ENCODE measurements at places on chromosomes 1 and 21.
A peak's percentile ranks its signal among the peaks of the same experiment; 100 is the strongest.

GRCh38 chr1:196557797-196558196 is 50.4 kb downstream of the KCNT2 start:
- DNase-seq: no peak

- no peak for DNase-seq
Measured at GRCh38 chr1:158093376-158093775, 87.3 kb upstream of the CD1D start.

- no peak for DNase-seq
Measured at GRCh38 chr1:20552728-20553445, 514 bp downstream of the FAM43B start.

GRCh38 chr1:8285965-8286364 is 31.9 kb upstream of the SLC45A1 start:
- no peak for DNase-seq

- DNase-seq: peak; percentile 63
Measured at GRCh38 chr1:152461544-152461943, 47.5 kb upstream of the CRNN start.

DNA sequence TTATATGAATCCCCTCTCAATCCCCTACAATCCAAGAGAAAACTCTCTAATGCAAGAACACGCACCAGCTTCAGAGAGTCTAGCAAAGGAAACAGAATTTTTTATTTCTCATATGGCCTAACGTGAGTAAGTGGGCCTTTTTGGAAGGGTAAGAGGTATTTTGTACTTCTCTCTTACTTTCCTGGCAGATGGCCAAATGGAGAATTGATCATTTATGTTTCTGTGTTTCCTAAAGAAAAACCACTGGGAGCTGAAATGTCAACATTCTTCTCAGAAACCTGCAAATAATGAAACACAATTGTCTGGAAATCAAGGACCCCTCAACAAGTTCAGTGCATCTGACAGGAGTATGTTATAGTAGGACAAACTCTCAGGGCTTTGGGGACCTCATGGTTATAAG is 176.4 kb upstream of the C8B start:
- DNase-seq: no peak

GRCh38 chr1:166036092-166036491 is 130.7 kb downstream of the FAM78B start:
- DNase-seq: no peak

GRCh38 chr1:153578490-153578889 is 12.8 kb upstream of the S100A2 start:
- no peak for DNase-seq

DNA sequence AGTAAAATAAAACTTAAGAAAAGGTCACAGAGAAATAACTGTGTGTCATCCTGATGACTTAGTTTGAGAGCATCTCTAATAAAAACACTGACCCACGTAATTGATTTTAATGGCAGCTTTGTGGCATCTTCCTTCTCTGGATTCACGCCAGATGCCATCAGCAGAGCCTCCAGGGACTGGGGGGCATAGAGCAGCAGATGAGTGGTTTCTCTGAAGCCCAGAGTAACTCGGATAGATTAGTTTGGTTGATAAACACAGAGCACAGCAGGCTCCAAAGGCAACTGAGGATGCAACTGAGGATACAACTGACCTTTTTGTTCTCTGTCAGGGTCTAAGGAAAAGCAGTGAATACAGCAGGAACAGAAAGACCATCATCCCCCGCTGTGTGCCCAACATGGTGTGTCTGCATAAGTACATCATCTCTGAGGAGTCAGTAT is 180.8 kb downstream of the RPS6KC1 start:
- DNase-seq: no peak

DNA sequence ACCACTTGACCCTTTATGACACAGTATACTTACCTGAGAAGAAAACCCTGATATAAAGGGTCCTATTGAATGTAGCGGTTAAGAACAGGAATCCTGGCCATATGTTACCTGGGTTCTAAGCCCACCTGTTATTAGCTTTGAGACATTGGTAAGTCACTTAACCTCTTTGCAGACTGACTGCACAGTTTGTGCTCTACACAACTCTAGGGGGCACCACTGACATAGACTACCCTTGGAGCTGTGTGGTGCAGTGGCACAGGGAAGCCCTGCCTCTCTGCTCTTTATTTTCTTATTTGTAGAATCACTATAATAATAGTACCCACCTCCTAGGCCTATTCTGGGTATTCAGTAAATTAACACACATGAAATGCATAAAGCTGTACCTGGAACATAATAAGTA is 165.6 kb downstream of the C1orf94 start:
- no peak for DNase-seq

DNA sequence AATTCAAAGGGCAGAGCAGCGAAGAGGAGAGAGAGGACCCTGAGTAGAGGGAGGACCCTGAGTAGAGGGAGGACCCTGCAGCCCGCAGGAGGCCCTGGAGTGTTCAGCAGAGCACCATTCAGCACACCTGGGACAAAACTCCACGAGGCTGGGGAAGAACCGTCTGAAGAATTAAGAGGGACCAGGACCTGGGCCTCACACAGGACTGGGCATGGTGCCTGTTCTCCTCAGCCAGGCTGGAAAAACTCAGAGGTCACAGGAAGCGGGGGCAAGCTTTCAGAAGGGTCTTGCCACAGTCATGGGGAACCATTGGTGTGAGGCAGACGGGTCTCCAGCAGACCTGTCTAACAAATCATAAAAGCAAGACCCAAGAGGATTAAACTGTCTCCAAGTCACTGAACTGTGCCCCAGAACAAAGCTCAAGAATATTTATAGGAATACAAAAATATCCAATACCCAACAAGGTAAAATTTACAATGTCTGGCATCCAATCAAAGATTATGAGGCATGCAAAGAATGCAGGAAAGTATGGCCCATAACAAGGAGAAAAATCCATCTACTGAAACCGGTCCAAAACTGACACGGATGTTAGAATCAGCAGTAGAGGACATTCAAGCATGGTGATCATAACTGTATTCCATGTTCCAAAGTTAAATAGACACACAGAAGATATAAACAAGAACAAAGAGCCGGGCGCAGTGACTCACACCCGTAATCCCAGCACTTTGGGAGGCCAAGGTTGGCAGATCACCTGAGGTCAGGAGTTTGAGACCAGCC is 30.6 kb downstream of the MORN1 start:
- DNase-seq: no peak

GRCh38 chr1:38783640-38784229 is 75.8 kb downstream of the RRAGC start:
- DNase-seq: no peak

- DNase-seq: no peak
Measured at GRCh38 chr1:3504822-3505153, 50.3 kb downstream of the ARHGEF16 start.

- peak; percentile 51 for DNase-seq
Measured at GRCh38 chr1:228101994-228102790, 933 bp downstream of the C1orf35 start.

GRCh38 chr1:153253693-153254092 is 5.8 kb upstream of the LORICRIN start:
- no peak for DNase-seq

GRCh38 chr1:221815660-221816059 is 73.8 kb upstream of the DUSP10 start:
- no peak for DNase-seq

DNA sequence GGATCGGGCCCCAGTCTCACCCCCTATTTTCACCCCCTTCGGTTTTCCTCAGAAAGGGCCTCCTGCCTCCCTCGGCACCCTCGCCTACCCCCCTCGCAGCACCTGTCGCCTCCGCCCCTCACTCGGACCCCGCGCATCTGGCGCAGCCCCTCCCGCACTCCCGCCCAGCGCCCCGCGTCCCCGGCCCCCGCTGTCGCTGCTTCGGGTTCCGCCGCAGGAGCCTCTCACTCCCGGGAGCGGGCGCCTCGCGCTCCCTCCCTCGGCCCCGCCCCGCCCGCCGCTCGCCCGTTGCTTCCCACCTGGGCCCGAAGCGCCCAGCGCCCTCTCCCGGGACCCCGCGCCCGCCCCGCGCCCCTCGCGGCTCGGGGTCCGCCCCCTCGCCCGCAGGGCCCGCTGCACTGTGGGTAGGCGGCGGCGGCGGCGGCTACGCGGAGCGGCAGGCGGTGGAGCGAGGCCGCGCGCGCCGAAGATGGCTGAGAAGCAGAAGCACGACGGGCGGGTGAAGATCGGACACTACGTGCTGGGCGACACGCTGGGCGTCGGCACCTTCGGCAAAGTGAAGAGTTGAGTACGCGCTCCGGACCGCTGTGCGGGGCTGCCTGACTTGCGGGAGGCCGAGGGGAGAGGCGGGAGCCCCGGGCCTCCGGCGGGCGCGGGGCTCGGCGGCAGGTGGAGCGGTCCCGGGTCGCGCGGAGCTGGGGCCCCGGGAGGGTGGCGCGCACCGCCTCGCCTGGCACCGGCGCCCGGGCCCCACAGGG is at the start of gene PRKAA2:
Gene PRKAA2 (plus strand): TSS at position 396 of the 758 bp plus-strand sequence. CDS start 74 bp downstream, at position 470.
- DNase-seq: no peak

- no peak for DNase-seq
Measured at GRCh38 chr1:18571275-18571674, 59.4 kb upstream of the PAX7 start.

- no peak for DNase-seq
Measured at GRCh38 chr1:2930913-2931723, 90.1 kb upstream of the ACTRT2 start.

DNA sequence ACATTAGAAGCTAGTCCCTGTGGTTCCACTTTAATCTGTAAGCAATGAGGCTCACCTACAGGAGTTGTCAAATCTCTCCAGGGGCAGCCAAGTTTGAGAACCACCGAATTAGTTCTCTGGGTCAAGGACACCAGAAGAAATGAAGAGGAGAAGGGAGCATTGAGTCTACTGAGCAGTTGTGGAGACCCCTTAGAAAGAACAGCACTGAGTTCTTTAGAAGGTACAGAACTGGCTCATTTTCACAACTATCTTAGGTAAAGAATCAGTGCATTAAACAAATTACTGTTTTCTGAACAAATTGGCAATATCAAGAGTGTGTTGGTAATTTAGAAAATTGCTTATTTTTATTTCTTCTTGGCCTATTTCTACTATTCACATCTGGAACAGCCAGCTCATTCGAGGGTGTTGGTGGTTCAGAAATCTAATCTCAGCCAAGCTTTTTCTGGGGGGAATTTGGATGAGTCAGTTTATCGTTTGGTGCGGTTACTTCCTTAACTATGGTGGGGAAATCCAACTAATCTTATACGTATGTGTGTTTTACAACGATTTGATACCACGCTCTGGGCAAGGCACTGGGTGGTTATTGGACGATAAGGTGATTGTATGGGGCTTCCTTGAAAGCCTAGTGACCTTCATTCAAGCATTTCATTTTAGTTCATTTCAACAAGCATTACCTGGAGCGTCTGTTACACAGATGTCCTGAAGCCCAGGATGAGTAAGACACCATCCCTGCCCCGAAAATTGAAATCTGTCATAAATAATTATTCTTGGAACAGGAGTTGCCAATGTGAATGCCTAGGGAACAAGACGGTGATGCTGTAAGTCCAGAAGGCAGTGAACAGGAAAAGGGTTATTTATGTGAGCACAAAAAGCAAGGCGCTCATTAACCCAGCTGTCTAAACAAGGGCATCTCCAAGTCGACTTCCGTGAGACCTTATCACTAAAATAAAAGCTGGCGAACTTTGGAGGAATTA is 52.0 kb upstream of the TMPRSS2 start:
- DNase-seq: no peak

GRCh38 chr1:180143359-180143758 is 11.3 kb upstream of the QSOX1 start:
- DNase-seq: no peak

DNA sequence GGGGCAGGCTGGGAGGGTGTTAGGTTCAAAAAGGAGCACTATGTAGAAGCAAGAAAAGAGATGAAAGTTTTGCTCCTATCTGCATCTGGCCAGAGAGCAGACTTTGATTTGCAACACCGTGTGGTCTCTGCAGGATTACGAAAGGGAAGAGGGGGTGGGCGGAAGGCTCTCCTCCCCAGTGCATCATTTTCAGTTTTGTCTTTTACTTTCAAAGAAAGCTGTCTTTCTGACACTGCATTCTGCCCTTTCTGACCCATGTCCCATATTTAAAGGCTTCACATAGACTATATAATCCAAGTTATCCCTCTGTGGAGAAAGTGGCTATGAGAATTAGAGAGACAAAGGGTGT is 126.5 kb downstream of the RHOU start:
- no peak for DNase-seq

DNA sequence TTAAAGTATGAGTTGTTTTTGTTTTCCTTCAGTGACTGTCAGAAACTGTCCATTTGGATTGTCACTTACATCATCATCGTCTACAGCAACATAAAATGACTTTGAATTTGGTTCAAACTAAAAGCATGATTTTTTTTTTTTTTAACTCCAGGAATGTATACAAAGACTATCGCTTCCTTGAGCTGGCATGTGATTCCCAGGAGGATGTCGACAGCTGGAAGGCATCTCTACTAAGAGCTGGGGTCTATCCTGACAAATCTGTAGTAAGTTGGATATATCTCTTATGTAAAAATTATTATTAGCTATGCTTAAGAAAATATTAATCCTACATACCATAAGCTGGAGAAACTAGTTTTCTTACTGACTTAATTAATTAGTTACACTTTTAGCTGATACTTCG is 111.9 kb upstream of the C1orf105 start:
- no peak for DNase-seq

DNA sequence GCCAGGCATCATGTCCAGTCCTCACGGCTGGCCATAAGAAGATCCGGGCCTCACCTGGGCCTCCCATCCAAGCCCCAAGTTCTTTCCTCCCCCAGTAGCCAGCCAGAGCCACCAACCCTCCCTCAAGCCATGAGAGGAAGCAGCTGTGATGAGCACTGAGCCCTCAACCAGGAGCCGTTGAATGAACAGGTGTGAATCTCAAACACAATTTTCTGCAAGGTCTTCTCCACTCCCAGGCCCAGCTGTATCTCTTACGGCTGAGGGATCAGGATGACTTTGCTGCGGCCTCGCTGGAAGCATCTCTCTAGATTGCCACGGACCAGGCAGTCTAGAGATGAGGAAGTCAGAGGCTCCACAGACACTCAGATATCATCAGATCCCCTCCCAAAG is 9.8 kb upstream of the CLDN14 start:
- DNase-seq: no peak

- DNase-seq: peak; percentile 50
Measured at GRCh38 chr1:46246548-46247435, 771 bp upstream of the RAD54L start.

DNA sequence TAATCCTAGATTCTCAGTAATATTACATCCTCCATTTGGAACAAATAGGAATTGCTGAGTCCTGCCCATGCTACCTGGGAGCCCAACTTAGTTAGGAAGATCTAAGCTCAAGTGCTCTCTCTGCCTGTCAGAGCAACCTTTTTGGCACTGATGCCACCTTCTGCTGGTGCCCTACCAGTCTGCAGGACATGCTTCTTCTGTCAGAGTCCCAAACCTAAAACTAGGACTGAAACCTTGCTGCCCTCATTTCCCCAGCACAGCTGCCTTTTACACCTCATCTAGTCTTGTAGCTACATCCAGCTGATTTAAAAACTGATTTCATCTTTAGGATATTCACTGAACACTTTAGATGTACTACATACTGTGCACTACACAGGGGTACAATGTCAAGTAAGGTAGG is 118.7 kb downstream of the LYPLAL1 start:
- DNase-seq: no peak

DNA sequence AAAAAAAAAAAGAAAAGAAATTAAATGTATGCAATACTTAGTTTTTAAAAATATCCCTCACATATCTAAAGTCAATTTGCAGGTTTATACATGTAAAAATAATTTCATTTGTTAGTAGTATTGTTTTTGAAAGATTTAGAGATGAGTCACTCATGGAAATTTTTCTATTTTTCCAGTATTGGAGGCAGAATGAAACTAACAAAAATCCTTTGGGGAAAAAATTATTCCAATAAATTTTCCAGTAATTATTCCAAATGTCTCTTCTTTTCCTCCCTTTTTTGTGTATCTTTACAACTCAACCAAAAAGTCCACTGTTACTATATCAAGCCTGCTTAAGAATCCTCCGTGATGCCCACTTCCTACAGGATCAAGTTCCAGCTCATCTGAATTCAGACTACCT is 29.9 kb downstream of the MPZL1 start:
- no peak for DNase-seq

Data from CD4-positive, alpha-beta T cell treated with Interferon alpha-2 for 1 hour (primary cell).